Fibroblast of villous mesenchyme (primary cell): ENCODE measurements at places on chromosomes 7 and 10.

DNA sequence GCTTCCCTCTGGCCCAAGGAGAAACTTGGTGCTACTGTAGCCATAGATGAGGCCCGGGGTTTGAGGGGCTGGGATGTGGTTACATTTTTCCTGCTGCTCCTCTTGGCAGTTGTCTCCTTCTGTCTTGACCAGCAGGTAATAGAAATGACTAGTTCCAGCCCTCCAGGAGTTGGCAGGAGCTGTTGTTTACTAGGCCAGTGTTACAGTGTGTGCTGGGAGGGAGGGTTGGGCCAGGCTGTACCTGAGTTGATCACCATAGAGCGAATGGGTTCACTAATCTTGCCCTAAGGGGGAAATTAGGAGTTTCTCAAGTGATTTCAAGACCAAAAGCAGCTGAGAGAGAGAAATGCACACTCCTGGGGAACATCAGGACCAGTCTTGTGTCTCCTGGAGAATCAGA, 34.9 kb downstream of the PAX2 start:
- DNase-seq, result no peak

DNA sequence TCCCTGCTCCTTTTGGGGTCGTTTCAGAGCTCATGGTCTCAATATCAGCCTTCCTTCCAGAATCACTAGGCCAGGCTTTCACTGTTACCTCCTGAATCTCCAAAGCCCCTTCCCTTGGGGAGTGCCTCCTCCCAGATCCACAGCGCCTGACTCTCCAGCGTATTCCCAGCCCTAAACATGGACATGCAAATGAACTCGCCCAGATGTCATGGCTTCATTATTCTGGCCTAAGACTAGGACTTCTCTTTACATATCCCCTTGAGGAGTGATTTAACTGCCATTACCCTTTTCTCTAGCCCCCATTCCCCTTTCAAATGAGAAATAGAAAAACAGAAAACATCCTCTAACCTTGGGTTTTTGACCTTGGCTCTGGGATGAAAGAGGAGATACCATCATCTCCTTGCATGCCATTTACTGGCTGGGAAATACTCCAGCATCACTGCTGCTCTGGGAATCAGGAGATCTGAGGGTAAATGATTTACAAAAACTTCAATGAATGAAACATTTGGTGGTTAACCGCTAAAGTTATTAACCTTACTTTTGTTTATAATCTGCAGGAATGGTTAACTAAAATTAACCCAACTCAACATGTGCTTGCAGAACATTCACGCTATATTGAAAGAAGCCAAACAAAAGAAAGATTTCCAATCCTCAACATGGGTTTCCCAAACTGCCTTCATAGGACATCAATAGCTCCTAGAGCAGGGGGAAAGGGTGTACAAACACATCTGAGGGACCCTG, 37.0 kb downstream of the FAM171A1 start:
- DNase-seq, result peak; percentile 53

DNA sequence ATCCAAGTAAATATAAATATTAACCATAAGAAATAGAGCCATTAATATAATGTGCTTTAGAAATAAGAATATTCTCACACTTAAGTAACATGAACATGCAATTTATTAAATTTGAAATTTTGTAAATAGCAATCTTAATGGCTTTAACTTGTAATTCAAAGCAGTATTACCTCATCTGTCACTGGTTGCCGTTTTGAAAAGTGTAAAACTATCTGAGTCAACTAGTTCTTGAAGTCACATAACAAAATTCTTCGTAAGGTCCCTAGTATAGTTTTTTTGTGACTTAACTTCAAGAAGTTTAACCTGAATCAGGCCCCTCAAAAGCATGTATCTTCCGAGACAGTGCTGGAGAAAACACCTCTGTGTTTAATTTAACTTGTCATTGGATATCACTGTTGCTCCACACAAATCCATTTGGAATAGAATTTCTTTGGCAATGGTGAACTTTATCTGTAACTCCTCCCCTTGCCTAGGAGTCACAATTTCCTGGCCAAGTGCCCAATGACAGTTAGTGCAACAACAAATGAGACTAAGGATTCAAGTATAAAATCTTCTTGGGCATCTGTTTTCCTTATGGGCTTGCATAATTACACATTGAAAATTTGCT, 47.1 kb downstream of the NT5C2 start:
- DNase-seq, result peak; percentile 88

GRCh38 chr10:91724933-91725332, 73.3 kb upstream of the TNKS2 start:
- DNase-seq, result no peak

DNA sequence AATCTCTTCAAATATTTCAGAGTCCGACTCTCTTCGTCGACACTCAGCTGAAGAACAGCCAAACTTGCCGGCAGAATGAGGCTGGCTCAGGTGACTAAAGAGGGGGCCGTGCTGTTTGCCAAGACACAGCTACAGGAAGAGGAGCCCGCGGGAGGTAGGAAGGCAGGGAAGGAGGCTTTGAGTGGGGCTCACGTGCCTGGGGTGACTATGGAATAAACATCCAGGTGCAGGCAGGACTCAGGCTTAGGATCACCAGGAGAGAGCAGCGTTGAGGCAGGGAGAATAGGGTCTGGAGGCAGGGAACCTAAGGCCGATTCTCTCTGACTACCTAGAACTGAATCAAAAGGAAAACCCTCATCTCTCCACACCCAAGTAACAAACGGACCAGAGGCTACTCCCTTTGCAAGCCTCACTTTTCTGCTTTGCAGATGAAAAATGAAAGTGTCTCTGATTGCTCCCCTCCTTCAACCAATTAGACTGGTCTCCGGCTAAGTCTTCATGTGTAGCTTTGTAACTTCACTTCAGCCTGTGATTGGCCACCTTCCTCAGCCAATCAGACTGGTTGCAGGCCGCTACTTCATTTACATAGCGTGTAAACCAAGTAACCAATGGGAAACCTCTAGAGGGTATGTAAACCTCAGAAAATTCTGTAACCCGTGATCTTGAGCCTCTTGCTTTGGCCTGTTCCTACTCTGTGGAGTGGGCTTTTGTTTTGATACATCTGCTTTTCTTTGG, 19.7 kb upstream of the BNIP3 start:
- DNase-seq, result peak; percentile 83

DNA sequence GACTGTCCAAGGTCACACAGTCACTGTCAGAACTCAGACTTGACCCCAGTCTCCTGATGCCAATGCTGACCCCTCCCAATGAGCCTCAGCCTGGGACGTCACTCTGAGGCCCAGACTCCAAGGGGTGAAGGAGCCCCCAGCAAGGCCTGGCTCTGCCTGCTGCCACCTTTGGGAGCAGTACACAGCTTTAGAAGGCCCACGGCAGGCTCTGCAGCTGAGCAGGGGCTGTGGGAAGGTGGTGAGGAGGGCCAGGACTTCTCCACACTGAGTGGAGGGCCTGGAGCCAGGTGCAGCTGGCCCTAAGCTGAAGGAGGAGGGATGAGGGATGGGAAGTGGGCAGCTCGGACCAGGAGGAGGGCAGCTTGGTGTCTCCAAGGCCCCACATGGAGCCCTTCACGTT, 23.9 kb upstream of the ZMIZ1 start:
- DNase-seq, result no peak

DNA sequence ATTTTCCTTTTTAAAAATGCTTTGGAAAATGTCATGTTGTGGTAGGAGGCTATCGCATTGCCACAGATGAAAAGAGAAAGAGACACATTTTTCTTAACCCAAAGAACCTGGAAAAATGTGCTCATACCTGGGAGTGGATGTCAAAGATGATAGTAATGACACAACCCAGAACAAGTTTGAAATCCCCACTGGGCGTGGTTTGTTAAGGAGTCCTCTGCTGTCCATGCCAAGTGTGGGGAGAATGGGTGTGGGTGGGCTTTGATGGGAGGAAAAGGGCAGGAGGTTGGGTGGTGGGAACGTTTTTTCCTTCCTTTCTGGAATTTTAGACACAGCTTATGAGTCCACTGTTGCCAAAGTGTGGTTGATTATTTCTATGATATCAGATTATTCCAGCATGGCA, 10.9 kb downstream of the OPTN start:
- no peak for DNase-seq

- DNase-seq, result no peak
These were observed 29.0 kb downstream of the TRIM8 start for GRCh38 chr10:102673236-102673818.

GRCh38 chr7:54778166-54778565, 19.2 kb upstream of the SEC61G start:
- DNase-seq, result no peak

DNA sequence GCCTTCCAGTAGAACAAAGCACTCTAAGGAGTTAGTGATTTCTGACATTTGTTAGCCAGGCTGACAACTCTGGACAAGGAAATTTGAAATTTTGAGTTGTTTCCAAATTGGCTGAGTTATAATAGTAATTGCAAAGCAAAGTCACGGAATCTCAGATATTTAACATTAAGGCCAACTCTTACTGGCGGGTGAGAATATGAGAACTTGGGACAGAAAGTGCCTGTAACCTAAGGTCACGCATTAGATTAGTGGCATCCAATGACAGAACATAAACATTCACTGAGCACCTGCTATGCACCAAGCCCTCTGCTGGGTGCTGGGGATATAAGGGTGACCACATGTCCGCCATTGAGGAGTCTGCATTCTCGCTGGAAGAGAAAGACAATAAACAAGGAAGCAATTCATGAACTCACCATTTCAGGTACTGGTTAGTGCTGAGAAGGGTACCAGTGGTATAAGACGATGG, 45.5 kb upstream of the CHST15 start:
- no peak for DNase-seq

- peak; percentile 79 for DNase-seq
These were observed 27.4 kb upstream of the SYPL1 start for GRCh38 chr7:106139265-106140251.

DNA sequence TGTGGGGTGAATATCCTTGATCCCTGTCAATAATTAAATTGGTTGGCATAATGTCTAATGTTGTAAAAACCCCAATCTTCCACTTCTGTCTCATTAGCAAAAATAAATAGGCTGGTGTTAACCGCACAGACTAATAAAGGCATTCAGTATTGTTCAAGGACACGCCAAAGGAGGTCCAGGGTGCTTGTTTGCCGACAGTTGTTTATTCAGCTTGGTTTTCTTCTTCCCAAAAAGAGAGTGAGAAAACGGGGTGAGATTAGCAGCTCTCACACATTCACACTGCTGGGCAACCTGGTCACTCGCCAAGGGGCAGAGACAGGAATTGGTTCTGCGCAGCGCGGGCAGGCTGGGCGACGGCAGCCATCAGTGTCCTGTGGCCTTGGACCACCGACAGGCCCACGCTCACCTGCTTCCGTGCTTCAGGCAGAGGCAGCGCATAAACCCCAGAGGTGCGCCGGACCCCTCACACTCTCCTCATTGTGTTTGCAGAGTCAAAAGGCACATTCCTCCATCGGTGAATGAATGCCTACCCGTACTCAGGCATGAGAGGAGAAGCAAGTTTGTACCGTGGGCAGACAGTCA, 26.2 kb upstream of the LMBR1 start:
- DNase-seq, result no peak

- DNase-seq, result peak; percentile 80
These were observed 83.9 kb downstream of the JAZF1 start for GRCh38 chr7:28096713-28097112.

- no peak for DNase-seq
These were observed 3.9 kb downstream of the MPP7 start for GRCh38 chr10:28298951-28299350.

DNA sequence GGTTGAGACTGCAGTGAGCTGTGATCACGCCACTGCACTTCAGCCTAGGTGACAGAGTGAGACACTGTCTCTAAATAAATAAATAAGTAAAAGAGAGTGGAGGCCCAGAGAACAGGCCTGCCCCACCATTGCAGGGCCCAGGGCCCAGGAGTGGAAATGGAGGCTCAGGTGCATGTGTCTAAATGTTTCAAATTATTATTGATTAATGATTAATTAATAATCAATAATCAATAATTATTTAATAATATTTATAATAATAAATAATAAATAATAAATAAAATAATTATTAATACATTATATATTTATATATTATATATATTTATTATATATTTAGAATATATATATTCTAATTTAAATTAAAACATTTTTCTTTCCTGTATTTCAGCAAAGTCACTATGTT, 53.7 kb upstream of the ZRANB1 start:
- no peak for DNase-seq

- no peak for DNase-seq
These were observed 204.7 kb downstream of the EBF3 start for GRCh38 chr10:129759214-129760002.

GRCh38 chr7:15558756-15559155, 3.1 kb downstream of the AGMO start:
- peak; percentile 17 for DNase-seq

GRCh38 chr7:142357953-142358520, 100.2 kb upstream of the PRSS58 start:
- DNase-seq, result peak; percentile 80
